ENCODE measurements at places on chromosomes 11 and 22.
A peak's percentile ranks its signal among the peaks of the same experiment; 100 is the strongest.

- DNase-seq, result no peak
Observed at GRCh38 chr11:2763984-2764383, 64.2 kb upstream of the KCNQ1OT1 start.

DNA sequence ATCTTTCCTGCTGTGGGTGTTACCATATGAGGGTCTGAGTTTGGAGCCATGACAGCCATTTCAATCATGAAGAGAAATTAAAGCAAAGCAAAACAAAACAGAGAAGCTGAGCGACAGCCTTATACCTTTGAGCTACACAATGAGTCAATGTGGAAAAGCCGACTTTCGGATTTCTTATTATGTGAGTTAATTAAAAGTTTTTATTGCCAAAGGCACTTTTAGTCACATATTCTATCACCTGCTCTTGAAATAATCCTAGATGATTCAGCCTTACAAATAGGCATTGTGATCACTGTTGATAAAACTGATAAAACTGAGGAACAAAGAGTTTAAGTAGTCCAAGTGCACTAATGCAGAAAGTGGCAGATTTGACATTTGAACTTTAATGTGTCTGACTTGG, 381.9 kb upstream of the TENM4 start:
- DNase-seq, result no peak

GRCh38 chr11:134975866-134976376, 563.9 kb upstream of the B3GAT1 start:
- no peak for DNase-seq

- no peak for DNase-seq
Observed at GRCh38 chr11:116536416-116536815, 236.4 kb downstream of the BUD13 start.

- DNase-seq, result no peak
Observed at GRCh38 chr11:198236-198806, 5.4 kb downstream of the SCGB1C1 start.

GRCh38 chr22:22728382-22728781, 84.0 kb downstream of the GGTLC2 start:
- no peak for DNase-seq

DNA sequence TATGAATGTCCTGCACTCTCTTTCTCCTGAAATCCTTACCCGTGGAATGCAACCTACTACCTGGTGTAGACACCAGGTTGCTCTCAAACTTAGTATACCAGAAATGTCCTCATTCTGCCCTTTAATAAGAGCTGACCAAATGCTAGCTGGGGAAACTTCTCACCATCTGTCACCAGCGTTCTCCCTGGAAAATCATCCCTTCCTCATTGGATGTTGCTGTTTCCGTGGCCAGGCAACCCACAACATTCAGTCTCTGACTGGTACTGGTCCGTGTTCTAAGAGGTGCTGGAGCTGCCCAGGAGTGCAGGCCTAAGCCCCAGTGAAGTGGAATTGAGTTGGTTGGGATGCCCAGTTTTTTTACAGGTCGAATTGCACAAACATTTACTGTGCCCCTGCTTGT, 40.7 kb upstream of the RAB1B start:
- no peak for DNase-seq

GRCh38 chr22:37983860-37984791, at the start of gene SOX10:
Gene SOX10, minus strand, starts transcription at chr22:37984555. Its CDS starts 771 bp downstream, at chr22:37983784.
- no peak for DNase-seq

DNA sequence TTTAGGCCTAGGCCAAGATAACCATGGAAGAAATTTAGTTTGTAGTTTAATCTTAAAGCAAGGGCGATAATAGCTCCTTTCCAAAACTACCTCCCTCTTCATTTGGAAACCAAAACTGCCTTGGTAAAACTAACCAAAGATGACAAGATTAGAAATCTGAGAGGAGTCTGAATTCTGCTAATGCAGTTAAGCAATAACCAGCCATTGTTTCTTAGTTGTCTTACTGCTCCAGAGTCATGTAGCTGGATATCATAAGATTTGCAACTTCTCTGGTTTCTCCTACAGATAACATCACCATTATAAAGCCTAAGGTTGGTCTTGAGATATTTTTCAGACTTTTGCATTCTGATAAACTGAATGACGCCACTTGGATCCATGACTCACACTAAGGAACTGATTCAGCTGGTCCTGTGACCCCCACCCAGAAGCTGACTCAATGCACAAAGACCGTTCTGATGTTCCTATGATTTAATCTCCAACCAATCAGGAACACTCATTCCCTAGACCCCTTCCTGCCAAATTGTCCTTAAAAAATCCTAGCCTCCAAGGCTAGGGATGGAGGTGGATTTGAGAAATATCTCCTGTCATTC, 200.8 kb downstream of the LUZP2 start:
- no peak for DNase-seq

DNA sequence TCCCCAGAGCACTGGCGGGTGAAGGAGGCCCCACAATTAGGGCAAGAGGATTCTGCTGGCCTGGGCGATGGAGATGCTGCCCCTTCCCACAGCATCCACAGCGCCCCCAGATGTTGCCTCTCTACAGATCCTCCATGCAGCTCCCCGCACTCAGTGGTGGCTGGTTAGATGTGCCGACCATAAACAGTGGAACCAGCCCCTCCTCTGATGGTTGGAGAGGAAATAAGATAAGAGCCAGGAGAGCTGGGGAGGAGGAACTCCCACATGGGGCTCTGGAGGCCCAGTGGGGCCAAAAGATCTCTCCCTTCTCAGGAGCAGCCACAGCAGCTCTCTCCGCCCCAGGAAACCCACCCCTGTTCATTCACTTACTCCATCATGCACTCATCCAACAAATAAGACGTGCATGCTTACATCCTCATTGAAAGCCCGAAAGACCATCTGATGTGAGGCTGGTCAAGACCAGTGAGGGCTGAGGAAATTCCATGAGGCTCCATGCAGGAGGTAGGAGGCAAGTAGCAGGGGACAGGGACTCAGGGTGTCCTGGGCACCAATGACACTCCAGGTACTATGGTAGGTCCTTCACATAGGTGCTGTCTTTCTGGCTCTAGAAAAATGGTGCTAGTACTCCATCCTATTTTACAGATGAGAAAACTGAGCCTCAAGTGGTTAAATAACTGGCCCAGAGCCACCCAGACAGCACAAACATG, 1.5 kb downstream of the PTGDR2 start:
- no peak for DNase-seq

DNA sequence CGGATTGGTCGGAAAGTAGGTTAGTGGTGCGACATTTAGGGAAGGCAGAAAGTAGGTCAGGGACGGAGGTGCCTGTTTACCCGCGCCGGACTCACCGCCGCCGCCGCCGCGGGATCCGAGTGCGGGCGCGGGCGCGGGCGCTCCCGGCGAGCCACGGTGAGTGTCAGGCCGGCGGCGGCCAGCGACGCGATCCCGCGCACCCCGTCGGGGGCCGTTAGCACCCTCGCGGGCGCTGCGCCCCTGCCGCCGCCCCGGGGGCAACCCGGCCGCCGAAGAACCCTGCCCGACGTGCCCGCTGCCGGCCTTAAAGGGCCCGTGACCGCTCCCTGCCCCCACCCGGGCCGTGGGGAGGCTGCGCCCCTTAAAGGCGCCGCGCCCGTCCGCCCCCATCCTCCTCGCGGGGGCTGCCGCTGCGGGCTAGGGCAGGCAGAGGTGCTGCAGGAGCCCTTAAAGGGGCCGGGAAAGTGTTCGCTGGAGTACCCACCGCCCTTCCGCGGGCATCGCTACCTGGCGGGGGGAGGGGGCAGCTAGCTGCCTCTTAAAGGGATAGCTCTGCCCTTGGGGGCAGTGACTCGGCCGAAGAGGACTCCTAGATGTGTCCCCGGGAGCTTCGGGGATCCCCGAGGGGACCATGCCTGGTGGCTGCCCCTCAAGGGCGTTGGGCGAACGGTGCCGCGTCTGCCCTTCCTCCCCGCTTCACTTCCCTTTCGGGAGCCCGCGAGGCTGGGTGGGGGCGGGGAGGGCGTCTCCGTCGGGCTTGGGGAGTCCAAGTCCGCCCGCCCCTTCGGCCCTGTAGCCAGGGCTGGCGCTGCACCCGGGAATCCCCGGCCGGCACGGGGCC, at the start of gene BMAL1:
Gene BMAL1, plus strand, starts transcription at position 23 of the 841 bp plus-strand sequence. CDS start 76,519 bp downstream, outside the sequence.
- DNase-seq, result no peak

DNA sequence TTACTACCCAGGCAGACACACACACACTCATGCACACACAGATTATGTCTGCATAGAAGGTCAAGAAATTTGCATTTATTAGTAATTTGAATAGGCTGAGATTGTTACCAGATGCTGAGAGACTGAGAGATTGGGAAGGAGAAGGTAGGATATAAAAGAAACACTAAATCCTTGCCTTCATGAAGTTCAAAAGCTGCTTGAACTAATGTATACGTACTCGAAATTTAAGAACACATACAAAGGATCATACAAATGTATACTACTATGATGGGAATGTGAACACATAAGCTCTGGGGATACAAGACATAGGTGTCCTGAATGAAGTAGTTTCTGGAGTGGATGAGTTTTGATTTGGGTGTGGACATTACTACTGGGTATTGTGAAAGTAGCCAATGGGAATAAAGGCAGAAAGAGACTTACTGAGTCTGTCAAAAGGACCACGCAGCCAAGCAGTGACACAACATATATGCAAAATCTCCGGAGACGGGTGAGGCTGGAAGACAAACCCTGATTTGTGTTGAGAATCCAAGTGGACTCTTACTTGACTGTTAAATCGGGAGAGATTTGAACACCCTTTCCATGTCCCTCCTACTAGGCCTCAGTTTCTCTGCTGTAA, 7.3 kb upstream of the PKNOX2 start:
- no peak for DNase-seq

DNA sequence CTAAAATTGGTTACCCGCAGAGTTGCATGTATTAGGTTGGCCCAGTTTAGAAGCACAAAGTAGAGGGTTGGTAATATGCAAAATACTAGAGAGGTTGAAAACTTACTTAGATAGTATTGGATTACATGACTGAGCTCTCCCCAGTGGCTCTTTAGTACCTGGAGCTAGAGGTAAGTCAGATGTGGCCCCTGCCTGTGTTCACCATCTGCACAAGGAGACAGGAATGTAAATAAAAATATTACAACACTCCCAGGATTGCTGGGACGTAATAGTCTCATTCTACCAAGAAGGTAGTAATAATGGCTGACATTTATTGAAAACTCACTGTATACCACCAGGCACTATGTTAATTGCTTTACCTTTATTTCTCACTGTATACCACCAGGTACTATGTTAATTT, 129.6 kb downstream of the SLC17A6 start:
- no peak for DNase-seq

- no peak for DNase-seq
Observed at GRCh38 chr11:63694596-63694995, 13.3 kb downstream of the RTN3 start.

DNA sequence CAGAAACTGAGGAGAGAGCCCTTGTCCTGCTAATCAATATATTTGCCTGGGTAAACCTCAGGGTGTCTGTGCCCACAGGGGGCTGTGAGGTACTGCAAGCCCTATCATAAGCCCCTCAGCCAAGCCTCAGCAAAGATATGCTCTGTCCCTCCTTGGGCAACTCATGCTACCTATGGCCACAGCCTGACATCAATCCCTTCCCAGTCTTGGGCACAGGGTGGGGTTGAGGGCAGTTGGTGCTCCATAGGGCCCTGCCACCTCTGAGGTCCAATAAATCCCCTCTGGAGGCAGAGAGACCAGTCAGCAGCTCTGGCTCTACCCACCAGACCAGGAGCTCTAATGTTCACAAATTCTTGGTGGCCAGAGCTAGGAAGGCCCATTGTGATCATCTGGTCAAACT, 23.8 kb downstream of the TPBGL start:
- DNase-seq, result no peak

GRCh38 chr22:24768537-24769374, 5.8 kb downstream of the PIWIL3 start:
- peak; percentile 68 for DNase-seq

DNA sequence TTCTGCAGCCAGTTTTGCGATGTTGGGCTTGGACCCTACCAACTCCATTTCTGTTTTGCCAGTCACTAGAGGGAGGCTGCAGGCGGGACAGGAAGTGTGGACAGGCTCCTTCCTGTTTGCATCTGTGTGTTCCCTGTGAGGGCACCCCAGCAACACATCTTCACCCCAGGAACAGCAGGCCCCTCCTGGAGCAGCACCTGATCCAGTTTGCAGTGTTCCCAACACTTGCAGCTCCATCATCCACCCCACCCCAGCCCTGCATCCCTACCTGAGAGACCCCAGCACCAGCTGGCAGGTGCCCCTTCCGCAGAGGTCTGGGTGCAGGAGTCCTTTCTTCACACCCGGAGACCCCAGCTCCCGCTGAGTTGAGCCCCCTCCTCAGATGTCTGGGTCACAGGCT, 7.4 kb upstream of the VSIG10L2 start:
- no peak for DNase-seq

DNA sequence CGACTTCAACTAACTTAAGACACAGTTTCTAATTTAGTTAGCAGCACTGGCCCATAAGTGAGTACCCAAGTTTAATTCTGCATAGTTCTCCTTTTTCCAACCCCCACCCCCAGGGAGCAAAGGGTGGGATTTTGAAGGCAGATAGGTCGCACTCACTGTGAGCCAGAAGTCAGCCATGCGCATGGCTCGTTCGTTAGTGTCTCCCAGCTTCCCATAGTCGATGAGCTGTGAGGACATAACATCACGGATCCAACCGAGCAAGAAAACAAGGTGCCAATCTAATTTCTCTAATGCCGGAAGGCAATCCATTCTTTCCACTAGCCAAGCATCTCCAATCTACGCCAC, 577 bp downstream of the MRPL17 start:
- no peak for DNase-seq

GRCh38 chr22:37752189-37753087, 55.3 kb upstream of the GCAT start:
- peak; percentile 90 for DNase-seq

DNA sequence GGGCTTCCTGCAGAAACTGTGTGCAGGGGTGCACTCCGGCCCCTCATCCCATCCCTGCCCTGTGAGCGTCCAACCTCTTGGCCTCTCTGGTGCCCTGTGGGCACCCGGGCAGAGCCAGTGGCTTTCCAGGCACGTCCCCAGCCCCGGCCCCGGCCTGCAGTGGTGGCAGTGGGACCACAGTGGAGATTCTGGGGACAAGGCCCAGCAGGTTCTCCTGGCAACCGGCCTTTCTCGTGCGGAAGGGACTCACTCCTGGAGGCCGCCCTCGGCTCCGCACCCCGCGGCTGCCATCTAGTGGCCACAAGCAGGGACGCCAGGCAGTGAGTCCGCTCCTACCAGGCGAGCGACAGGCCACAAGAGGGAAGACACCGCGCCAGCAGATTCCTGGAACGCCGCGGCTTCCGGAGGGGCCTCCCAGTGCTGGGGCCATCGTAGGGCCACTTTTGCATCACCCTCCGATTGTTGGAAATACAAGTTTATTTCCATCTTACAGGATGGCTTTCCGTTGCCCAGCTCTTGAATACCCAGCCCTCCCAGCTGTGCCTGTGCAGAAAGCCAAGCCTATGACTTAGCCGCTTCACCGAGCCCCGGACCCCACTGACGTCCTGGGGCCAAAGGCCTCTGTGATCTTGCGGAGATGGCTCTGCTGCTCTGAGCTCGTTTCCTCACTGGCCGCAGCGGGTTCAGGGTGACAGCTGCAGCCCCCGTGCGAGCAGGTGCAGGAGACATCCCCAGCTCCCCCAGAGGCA, 357.3 kb downstream of the CTTN start:
- peak; percentile 71 for DNase-seq

GRCh38 chr22:35986088-35986487, 42.5 kb downstream of the RBFOX2 start:
- no peak for DNase-seq

All from LoVo (cell line).